ENCODE measurements at places on chromosomes 16 and 17.

- no peak for DNase-seq
These were observed 3.8 kb upstream of the TAC4 start for GRCh38 chr17:49851387-49852291.

DNA sequence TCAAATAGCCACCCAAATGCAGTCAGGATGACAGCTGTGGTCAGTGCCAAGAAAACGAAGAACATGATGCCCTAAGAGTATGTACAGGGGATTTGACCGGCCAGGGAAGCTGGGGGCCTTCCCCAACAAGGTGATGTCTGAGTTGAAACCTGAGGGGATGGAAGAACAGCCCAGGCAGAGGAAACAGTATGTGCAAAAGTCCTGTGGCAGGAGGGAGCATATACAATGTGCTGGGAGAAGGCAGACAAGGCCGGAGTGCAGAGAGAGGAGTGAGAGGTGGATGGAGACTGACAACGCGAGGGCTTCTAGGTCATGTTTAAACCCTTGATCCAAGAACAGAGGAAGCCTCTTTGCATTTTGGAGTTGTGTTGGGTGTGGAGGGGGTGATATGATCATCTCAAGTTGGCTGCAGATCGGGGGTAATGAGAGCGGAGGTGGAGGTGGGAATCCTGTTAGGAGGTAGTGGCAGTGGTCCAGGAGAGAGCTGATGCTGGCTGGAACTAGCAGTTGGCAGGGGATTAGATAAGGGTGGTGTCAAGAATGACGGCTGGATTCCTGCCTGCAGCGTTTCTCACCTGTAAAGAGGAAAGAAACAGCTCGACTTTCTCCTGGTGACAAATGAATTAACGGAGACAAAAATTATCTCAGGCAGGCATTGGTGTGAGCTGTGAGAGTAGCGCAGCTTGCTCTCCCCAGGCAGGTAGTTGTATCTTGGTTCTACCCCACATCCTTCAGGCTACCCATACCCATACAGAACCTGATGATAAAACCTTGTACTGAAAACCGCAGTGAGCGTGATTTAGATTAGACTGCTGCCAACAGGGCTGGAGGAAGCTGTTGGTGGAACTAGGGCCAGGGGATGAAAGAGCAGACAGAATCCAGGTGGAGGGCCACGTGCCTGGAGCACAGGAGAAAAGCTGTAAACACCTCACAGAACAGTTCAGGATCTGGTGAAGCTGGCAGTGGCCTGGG, 37.2 kb upstream of the NGFR start:
- DNase-seq = no peak

GRCh38 chr16:49452108-49452507, 78.5 kb downstream of the C16orf78 start:
- DNase-seq = no peak

DNA sequence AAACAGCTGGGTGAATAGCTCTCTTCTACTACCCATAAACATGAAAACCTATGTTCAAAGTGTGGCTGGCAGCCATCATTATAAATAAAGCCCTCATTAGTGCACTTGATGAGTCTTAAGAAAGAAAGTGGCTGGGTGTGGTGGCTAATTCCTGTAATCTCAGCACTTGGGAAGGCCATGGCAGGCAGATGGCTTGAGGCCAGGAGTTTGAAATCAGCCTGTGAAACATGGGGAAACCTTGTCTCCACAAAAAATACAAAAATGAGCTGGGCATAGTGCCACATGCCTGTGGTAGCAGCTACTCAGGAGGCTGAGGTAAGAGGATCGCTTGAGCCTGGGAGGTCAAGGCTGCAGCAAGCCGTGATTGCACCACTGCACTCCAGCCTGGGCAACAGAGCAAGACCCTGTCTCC, 28.3 kb upstream of the APPBP2 start:
- no peak for DNase-seq

GRCh38 chr17:149897-150584, 12.7 kb downstream of the SCGB1C2 start:
- DNase-seq = no peak

- no peak for DNase-seq
These were observed 4.1 kb upstream of the HOXB9 start for GRCh38 chr17:48630009-48630924.

GRCh38 chr17:259341-259976, 78.0 kb upstream of the DOC2B start:
- DNase-seq = no peak

- no peak for DNase-seq
These were observed 6.9 kb downstream of the ATXN2L start for GRCh38 chr16:28829747-28830146.

DNA sequence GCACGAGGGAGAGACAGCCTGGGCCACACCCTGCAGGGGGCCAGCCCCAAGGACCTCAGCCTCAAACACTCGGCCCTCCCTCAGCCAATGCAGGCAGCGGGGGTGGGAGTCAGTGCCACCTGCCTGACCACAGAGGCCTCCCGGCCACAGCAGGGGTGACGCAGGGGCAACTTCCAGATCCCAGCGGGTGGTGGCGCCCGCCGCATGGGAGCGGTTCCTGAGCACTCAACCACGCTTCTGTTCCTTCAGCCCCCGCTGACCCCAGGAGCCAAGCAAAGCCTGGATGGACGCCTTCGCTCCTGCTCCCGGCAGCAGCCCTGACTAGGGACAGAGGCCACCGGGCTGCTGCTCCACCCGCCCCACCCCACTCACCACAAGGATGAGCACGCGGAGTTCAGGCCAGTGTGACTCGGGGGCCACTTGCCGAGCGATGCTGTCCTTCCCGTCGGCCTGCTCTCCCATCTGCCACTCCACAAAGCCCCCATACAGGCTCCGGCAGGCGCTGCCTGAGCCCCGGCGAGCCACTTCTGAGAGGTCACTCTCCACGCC, 5.0 kb upstream of the CYBA start:
- no peak for DNase-seq

DNA sequence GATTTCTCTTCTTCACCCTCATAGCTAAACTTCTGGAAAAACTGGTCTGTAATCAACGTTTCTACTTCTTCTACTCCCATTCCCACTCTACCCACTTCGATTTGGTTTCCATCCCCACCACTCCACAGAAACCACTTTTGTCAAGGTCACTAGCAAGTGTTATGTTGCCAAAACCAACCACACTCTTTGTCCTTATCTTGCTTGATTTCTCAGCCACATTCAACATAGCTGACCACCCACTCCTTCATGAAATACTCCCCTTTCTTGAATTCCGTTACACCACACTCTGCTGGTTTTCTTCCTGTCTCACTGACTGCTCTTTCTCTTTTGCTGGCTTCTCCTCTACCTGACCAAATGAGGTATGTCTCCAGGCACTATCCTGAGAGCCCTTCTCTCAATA, 11.9 kb downstream of the IKZF3 start:
- no peak for DNase-seq

Measured in epithelial cell of prostate (primary cell).